ENCODE measurements at places on chromosomes 1 and 21. TPM values are rescaled to one million over a fixed set of nuclear protein-coding genes. Genes with fewer than 3 reads are reported as not detected.

Gene HECTD3
- 58.2 TPM for total RNA-seq

Gene CNR2
- not detected for total RNA-seq

- no peak for DNase-seq
Observed at GRCh38 chr1:19384772-19385187, 72.7 kb downstream of the SLC66A1 start.

GRCh38 chr1:39757501-39757900, 13.6 kb downstream of the OXCT2 start:
- no peak for DNase-seq

- no peak for DNase-seq
Observed at GRCh38 chr1:47420547-47420946, 4.5 kb downstream of the FOXE3 start.

DNA sequence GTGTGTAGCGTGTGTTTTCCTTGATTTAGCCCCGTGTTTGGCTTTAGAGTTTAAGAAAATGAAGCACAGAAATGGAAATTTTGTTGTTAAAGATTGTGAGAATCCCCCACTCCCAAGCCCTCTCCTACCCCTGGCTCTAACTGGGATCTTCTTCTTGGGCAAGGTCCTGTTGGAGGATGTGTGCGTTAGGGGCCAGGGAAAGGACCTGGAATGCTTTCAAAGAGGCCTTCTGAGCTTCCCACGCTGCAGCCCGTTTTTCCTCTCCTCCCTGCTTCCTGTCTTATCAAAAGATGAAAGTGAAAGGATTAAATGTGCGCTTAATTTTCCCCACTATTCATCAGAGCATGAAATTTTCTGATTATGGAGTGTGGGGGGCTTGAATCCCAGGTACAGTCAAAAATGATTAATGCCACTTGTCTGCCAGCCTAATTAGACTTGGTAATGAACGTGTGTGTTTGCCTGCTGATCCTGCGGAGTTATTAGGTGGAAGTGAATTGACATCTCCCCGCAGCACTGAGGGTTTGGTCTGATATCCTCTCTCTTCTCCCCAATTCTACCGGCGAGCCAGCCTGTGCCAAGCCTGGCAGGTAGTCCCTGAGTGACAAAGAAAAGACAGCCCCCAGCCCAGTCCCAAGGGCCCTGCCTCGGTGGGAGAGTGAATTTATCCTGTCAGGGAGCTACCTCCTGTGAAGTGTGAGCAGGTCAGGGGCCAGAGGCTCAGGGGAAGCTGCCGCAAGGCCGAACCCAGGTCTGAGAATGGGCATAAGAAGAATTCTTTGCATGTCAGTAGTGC, 4.9 kb downstream of the RASSF5 start:
- no peak for DNase-seq

Measured in endothelial cell (in vitro differentiated cells).